ENCODE measurements at places on chromosomes 4 and X.

DNA sequence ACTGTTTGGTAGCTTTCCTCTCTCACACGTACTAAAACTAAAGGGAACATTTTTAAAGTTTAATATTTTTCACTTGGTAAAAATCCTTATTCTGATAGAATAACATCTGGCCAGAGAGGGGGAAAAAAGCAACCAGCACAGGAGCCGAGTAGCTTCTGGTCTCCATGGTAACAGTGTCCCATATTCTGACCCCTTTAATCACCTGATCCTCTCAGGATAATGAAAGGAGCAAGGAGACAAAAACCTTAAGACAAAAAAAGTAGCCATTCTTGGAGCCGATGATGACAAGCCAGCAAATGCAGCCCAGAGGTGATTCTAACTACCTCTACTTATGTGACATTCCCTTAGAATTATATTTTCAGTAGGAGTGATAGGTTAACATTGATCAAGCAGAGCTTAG, 126.6 kb downstream of the SLC39A8 start:
- DNase-seq: no peak

- DNase-seq: peak; percentile 13
Measured at GRCh38 chrX:139290310-139290709, 240.2 kb upstream of the F9 start.

DNA sequence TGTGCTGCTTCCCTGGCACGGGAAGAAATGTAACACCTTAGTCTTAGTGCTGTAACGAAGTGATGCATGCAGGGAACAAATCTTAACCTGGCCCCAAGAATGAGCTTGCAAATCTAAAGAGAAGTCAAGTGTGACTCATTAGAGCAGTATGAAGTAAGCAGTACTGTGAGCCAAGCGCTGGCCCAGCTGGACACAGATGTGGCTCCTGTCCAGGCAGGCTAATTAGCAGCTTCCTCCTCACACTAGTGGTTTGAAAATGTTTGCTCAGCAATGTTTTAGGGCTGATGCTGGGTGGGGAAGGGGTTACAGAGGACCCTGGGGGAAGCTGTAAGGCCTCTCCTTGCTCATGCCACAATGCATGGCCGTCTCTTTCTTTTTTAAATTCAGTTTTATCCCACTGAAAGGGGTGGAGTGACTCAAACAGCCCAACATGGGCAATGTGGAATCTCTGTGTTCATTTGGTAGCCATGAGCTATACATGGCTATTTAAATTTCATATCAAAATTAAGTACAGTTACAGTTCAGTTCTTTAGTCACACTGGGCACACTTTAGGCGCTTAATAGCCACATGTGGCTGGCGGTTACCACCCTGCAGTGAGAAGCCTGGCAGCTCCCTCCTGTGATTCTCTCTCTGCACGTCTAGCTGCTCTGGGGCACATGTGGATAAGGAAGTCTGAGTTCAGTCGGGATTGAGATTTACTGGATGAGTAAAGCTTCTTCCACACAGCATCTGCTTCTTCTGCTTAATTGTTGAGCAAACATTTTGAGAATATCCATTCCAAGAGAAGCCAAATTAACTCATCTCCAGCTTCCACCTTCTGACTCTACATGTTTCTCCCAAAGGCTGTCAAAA, 48.8 kb downstream of the MAP7D2 start:
- DNase-seq: peak; percentile 92

- DNase-seq: no peak
Measured at GRCh38 chr4:95118497-95118896, 360.7 kb downstream of the BMPR1B start.
